ENCODE measurements at places on chromosomes 3 and 15.

DNA sequence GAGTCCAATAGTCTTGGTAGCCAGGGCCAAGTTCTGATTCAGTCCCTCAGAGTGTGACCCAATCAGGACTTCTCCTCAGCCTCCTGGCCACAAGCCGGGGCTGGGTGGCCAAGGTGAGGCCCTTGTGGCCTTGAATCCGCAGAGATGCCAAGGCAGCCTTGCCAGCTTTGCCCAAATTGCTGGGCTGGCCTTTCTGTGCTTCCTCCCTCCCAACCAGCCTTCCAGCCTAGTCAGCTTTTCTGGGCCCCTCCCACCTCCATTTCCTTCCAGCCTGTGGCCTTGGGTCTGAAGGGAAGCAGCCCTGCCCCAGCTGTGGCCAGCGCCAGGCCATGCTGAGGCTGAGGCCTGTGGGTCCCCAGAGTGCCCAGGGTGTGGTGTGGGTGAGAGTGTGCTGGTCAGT is 34.3 kb upstream of the ANKDD1A start:
- DNase-seq = no peak

DNA sequence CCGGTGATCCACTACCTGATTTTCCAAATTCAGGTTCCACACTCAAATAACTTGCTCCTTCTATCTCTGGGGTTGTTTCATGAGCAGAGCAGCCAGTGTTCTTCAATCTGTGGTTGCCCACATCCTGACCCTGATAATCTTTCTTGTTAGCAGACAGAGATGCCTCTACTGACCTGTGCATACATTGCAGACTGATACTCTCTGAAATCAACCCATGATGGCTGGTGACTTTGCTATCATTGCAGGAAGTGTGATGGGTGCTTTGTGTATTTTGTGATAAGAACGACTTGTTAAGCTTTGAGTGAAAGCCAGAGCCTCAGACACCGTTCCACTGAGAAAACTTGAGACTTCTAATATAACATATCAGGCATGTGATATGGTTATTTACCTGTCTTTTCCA is 39.9 kb downstream of the GATM start:
- DNase-seq = no peak

DNA sequence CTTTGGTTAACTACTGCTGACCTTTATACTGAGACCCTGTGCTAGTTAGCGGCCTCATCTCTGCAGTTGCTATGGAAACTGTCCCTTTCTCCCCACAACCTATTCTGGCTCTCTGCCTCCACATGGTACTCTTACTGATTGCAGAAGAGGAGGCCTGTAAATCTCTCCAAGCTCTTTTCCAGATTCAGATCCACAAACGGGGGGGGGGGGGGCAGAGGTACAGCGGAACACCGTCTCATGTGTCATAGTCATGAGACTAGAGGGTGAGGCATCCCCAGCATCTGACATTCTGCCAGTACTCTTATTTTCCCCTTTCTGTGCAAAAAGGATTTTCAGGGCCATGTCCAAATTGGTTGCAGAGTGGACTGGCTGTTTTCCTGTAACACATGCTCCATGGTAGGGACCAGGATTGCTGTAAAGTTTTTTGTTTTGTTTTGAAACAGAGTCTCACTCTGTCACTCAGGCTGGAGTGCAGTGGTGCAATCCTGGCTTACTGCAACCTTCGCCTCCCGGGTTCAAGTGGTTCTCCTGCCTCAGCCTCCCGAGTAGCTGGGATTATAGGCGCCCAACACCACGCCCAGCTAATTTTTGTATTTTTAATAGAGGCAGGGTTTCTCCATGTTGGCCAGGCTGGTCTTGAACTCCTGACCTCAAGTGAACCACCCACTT is 8.3 kb upstream of the MAP1A start:
- no peak for DNase-seq

- no peak for DNase-seq
These were observed 107.6 kb upstream of the FGF7 start for GRCh38 chr15:49315391-49315823.

GRCh38 chr3:142628801-142629200 is 32.6 kb downstream of the PLS1 start:
- no peak for DNase-seq

- no peak for DNase-seq
These were observed 11.4 kb downstream of the ENTPD3 start for GRCh38 chr3:40398346-40398745.

- no peak for DNase-seq
These were observed 31.2 kb upstream of the CCDC80 start for GRCh38 chr3:112671930-112672715.

DNA sequence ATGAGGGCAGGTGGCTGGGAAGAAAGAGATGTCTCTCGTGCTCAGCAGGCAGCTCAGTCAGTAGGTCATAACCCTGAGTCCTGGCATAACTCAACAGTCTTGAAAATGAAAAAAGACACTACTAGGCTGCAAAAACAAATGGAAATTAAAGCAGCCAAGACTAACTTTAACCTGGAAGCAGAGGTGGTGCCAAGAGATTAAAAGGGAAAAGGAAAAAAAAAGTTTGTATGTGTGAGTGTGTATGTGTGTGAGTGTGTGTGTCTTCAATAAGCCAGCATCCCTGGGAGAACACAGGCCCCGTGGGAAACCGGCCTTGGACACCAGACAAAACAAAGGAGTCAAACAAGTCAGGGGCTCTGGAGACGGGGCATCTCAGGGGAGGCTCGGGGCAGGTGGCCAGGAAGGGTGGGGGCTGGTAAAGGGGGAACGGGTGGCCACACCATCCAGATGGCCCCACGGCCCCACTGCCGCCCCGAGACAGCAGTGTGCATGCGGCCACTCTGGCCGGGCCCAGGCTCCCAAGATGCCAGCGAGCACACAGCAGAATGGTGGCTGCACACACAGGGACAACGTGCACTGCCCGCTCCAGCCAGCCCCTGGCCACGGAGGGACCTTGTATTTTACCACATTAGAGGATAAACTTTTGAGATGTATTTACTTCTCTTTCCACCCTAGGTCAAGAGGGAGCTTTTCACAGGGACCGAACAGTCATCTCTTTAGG is 23.8 kb downstream of the CYFIP1 start:
- DNase-seq = no peak

GRCh38 chr3:139202226-139202958 is 141.4 kb upstream of the MRPS22 start:
- no peak for DNase-seq

- DNase-seq = no peak
These were observed at the start of gene ITIH3 for GRCh38 chr3:52794612-52795099. Gene ITIH3, plus strand, starts transcription at chr3:52794796. Its CDS starts 8 bp downstream, at chr3:52794804.

DNA sequence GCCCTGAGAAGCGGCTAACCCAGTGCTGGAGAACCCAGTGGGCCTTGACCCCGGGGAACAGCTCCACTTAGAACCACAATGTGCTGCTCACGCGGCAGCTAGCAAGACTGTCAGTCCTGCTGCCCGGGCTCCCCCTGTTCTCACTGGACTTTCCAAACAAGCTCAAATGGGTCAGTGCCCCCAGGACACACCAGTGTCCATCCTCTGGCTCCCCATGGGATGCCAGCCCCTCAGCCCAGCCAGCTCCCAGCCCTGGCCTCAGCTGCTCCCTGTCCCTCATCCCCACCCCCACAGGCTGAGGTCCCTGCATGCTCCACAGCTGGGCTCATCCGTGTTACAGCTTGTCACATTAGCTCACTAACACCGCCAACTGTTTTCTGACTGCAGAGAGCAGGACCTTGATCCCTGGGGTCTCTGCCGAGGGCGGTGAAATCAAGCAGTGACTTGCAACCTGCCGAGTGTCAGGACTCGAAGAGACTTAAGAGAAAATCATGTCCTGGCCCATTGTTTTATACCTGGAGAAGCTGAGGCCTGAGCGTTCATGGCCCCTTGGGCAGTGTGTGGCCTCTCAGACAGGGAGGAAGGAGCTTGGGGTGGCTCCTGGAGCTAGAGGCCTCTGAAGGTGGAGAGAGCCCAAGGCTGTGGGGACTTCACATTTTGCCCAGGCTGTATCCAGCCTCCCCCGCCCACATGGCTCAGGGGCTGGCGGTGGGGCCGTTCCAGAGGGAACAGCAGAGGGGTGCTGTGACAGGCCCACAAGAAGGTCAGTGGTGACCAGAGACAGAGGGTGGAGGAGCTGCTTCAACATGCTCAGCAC is 157.5 kb downstream of the MEGF11 start:
- no peak for DNase-seq

DNA sequence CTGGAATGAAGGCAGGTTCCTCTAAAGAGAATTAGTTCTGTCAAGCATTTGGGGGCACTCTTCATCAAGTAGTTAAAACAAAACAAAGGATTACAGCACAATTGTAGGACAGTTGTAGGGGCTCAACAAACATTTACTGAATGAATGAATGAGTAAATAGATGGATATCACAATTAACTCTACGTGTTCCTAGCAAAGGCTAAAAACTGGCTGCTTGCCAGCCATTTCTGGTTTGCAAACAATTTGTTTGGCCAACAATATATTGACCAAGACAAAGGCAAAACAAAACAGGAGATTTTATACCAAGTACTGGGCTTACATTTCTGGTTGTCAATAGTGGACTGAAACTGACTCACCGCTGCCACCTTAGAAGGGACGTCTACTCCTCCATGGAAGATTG is 116.8 kb downstream of the ZNF280D start:
- DNase-seq = no peak

All from activated CD4-positive, alpha-beta T cell treated with anti-CD3 and anti-CD28 coated beads, Interleukin-2, amount 50 U/mL, for 4 hours (primary cell).